ENCODE measurements at places on chromosomes 1 and 21. TPM values are rescaled to one million over a fixed set of nuclear protein-coding genes. Genes with fewer than 3 reads are reported as not detected.

- no peak for DNase-seq
Observed at GRCh38 chr1:65355031-65355712, 45.8 kb downstream of the DNAJC6 start.

GRCh38 chr1:234500269-234500668, 21.3 kb upstream of the TARBP1 start:
- DNase-seq, result no peak

- no peak for DNase-seq
Observed at GRCh38 chr1:115473986-115474565, 136.0 kb upstream of the NGF start.

DNA sequence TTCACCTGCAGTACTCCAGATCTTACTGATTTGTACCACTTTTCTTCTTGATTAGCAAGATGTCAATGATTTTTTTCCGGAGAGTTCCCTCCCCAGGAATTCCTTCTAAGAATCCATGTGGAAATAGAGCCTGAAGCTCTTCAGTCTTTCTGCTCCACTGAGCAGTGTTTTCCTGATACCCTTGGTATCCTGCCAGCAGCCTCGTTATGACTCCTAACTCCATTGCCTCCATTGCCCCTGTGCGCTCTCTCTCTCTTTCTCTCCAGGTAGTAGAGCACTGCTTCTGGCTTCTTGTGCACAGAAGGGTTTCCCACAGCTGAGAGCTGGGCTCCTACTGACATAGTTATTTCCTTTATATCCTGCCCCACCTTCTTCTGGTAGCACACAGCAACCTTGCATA, 12.2 kb downstream of the UBE2U start:
- DNase-seq, result no peak

DNA sequence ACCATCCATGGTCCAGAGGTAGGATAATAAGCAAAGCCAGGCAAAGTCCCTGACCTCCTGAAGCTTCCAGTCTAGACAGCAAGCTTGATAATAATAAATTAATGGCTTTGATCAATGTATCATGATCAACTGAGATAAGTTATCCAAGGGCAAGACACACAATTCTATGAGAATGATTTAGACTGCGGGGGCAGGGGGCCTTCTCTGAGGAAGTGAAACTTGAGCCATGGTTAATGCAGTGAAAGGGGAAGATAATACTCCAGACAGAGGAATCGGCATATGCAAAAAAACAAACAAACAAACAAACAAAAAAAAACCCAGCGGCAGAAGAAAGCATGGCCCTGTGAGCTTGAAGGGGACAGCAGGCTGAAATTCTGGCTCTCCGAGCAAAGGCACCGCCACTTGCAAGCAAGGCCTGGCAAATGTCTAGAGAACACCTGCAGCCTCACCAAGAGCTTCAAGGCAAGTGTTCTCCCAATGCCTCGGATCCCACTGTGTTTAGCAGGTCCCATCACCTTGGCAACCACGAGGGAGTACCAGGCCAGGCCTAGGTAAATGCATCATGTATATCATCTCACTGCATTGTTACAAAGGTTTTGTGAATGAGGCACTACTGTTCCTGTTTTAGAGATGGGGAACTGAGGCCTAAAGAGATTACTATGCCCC, 24.9 kb downstream of the CSMD2 start:
- no peak for DNase-seq

GRCh38 chr1:153752072-153752471, 23.1 kb upstream of the SLC27A3 start:
- no peak for DNase-seq

DNA sequence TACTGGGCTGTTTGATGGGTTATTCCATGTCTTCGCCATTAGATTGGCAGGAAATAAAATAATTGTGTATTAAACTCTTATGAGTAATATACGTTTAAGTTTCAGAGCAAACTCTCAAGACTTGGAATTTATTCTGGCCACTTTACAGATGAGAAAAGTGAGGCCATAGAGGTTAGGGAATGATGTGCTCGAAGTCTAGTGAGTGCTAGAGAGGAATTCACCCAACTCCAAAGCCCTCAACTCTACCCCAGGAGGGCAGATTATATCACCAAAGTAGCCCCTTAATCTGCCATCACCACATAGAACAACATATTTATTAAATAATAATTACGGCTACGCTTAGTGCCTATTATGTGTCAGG, 440 bp upstream of the MUL1 start:
- DNase-seq, result no peak

DNA sequence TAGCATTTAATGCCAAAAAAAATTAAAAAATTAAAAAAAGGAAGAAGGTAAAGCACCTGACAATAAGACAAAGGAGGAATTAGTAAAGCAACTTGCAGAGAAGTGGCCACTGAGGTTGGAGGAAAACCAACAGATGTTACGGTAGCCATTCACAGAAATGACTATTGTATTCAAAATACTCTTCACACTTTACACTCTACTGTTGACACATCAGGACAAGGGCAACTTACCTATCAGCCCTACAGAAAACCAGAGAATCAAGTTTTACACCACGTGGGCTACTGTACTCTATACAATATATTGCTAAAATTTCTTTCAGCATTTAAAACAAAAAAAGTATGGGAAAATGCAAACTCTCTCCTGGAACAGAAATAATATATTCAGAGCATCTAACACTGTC, 70.0 kb downstream of the EIF4G3 start:
- no peak for DNase-seq

Gene C1orf226
- total RNA-seq, result 3.6 TPM
